ENCODE measurements at places on chromosomes 12 and 14.

GRCh38 chr12:122743895-122744525 lies 8.6 kb upstream of the DENR start:
- no peak for DNase-seq

- no peak for DNase-seq
Measured at GRCh38 chr12:64673490-64674169, 63.3 kb downstream of the RASSF3 start.

- no peak for DNase-seq
Measured at GRCh38 chr14:81313775-81314429, 86.2 kb downstream of the STON2 start.

DNA sequence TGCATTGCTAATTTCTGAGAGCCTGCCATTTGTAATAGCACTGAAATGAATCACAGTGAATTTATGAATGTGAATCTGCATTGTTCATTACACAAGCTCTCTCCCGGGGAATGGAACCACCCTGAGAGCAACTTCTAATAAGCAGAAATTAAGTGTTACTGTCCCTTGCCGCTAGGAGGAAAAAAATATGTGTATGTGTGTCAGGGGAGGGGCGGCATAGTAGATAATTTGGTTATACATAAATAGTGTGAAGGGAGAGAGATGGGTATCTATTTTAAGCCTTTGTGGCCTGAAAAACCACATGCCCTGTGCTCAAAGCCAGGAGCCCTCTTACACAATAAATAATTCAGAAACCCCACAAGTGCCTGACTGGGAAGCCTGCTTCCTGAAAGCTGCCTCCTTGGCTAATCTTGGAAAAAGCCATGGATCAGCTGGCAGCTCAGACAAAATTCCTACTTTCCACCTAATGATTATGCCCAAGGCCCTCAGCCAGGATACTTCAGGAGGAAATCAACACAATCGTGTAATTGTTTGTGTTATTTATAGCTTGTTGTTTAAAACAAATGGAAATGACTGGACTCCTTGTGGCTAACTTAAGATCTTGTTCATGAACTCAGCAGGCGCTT lies 366.2 kb upstream of the KITLG start:
- no peak for DNase-seq

DNA sequence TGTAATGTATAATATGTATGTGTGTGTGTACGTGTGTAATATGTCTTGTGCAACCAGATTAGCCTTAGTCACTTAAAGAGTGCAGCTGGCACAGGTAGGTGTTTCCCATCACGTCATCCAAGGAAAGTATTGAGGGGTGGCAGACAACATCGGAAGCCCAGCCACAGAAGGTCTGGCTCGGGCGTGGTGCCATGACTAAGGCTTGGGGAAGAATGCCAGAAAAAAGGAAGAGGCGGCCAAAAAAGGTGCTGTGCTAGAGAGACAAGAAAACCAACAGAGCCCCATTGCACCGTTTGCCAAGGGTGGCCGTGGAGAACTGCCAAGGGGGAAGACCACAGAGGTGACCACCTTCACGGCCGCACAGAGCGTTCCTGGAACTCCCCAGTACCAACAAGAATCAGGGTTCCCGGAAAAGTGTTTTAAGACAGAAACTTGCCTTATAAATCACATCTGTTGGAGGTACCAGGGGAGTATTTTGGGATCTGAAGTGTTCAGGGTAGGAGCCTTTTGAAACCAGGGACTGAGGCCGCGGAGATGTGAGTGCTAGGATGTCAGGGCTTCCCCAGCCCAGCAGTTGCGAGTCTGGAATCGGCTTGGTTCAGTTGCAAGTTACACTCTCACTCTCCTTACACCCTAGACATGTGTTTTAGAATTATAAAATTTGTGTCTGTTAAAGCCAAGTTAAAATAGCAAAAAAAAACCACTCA lies 131.2 kb upstream of the DYRK2 start:
- DNase-seq, result no peak

- no peak for DNase-seq
Measured at GRCh38 chr12:45348311-45348710, 132.4 kb downstream of the ANO6 start.

GRCh38 chr14:75915045-75915444 lies 66.8 kb downstream of the TGFB3 start:
- DNase-seq, result no peak

DNA sequence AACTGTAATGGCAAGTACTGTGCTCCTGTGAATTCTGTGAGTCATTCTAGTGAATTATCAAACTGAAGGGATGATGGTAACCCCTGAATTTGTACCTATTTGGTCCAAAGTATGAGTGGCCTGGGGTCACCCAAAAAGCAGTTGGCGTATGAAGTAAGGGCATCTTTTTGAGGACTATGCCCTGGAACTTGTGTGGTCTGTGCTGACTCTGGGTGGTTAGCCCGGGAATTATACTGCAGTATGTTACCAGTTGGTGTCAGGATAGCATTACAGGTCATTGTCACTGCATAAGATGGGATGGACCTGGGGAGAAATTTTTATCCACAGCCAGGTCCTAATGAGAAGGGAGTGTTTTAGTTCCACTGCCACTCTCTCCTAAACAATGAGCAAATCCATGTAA lies 174.7 kb downstream of the SSPN start:
- DNase-seq, result no peak

- DNase-seq, result peak; percentile 63
Measured at GRCh38 chr12:125983784-125984500, 918.7 kb downstream of the AACS start.

GRCh38 chr14:75344411-75344810 lies 65.8 kb downstream of the FOS start:
- no peak for DNase-seq

- DNase-seq, result no peak
Measured at GRCh38 chr12:124563401-124563800, 4.0 kb downstream of the NCOR2 start.

DNA sequence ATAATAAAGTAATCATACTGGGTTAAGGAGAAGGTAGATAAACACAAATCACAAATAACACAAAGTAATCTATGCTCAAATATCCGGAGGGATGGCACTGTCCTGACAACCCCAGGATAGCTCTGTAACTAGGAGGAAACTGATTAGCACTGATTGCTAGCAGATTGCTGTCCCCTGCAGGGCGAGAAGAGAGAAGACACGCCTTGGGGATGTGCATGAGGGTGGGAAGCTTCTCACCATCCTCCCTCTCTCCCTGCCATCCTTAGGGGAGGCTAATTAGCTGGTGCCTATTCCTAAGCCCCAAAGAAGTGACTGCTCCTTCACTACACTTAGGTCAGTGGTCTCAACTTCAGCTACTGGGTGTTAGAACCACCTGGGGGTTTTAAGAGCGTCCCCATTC lies 27.0 kb upstream of the TMEM260 start:
- DNase-seq, result no peak

DNA sequence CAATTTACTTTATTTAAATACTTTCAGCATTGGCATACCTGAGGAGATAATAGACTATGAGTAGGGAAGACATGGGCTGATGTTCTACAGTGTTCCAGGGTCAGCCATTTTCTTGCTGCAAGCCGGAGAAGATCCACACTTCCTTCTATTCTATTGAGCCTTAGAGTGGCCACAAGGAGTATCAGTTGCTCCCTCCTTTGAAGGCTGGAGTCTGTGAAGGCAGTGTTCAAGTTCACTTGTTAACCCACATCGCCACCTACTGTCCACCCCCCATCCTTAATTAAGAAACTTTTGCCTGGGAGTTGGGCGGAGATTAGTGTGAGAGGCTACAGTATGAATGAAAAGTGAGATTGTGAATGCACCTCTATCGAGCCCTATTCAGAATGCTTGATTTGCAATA lies 666.6 kb downstream of the NRXN3 start:
- peak; percentile 72 for DNase-seq

DNA sequence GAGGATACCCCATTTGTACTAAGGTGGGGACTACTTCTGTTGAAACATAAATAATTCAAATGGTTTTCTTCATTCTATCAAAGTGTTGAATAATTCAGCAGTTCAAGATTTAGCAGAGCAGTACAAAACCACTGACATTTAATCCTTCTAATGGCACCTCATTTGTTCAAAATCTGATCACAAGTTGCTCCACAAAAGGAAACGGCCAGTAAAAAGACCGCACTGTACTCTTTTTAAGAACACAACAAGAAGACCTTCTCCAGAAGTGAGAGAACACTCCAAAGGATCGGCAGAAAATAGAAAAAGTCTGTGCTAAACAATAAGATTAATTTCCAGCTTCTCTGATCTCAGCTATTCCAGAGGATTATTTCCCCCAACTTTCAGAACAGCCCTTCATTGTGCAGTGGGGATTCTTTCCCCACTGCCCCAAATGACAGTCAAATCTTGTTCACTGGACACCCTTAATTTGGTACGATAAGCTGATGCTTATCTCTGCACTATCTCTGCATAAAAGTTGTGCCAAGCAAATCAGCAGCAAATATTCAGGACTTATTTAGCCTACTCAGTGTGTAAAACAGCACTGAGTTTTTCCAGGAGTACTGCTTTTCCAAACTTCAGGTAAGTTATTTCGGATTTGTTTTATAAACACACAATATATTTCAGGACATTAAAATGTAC lies 5.2 kb downstream of the MPHOSPH9 start:
- DNase-seq, result no peak

DNA sequence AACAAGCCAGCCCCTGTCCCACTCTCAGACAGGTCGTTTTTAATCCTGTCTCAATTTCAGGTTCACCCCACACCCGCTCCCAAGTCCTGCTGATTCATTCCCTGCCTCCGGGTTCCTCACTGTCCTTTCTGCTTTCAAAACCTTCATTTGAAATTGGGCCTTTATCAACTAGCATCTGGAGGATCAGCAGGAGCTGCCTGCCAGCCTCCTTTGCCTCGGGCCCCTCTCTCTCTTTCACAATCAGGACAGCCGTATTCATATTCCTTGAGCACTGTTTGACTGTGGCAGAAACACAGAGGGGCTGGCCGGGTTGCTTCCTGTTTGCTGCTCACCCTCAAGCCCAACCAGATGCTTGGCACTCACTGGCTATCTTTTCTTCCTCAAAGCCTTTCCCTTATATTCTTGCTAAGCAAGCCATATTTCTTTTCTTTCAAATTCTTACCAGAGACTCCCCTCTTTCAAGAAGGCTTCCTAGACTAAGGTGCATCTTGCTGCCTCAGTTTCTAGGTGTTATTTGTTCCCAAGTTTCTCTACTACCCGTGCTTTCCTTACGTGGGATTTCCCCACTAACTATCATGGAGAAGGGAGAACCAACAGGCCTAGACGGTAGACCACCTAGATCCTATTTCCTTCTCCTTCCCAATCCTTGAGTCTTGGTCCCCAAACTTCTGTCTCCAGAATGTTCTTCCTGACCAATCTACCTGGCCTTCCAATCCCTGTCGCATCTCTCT lies 3.0 kb downstream of the GALNT6 start:
- no peak for DNase-seq

DNA sequence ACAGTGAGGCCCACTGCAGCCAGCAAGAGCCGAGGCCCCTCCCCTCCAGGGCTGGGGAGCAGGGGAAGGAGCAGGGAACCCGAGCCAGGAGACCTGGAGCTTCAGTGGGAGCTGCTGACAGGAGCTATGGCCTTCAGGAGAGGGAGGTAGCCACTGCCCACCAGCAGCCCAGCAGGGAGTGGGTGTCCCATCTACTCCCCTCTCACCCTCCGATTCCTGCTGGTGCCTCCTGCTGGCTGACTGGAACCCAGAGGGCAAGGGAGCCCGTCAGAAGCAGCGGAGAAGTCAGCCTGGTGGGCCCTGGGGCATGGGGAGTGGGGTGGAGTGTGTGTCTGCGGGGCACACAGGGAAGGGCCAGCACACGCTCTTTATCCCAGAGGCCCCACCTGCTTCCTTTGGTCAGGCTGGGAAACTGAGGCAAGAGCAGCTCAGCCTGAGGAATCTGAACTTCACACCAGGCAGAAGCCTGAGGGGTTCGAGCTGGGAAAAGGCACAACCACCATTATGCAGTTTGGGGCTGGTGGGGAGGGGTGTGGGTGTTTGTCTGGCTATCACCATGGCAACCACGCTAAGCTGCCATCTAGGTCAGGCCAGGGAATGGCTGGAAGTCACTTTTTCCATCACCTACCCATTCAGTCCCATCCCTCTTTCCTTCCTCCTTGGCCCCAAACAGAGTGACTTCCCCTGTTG lies 36.8 kb upstream of the PLEKHG6 start:
- no peak for DNase-seq

GRCh38 chr12:32811686-32812392 lies 56.1 kb upstream of the YARS2 start:
- DNase-seq, result no peak

DNA sequence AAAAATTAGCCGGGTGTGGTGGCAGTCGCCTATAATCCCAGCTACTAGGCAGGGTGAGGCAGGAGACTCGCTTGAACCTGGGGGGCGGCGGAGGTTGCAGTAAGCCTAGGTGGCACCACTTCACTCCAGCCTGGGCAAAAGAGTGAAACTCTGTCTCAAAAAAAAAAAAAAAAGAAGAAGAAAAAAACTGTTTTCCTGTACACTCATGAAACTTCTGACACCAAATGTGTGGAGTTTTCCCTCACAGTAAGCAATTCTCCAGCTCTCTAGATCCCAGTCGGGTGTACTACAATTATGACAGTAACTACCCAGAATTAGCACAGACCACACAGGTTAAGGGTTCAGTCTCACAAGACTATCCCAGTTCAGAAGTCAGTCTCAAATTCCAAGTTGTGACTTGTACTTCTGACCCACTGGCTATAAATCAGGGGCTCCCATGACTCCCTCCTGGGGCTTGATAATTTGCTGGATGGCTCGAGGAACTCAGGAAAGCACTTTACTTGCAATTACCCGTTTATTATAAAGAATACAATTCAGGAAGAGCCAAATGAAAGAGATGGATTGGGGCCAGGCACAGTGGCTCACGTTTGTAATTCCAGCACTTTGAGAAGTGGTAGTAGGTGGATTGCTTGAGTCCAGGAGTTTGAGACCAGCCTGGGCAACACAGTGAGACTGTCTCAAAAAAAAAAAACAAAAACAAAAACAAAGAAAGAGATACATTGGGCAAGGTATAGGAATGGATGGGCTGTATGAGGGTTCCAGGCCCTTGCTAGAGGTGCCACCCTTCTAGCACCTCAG lies 12.4 kb upstream of the ARF6 start:
- DNase-seq, result no peak

DNA sequence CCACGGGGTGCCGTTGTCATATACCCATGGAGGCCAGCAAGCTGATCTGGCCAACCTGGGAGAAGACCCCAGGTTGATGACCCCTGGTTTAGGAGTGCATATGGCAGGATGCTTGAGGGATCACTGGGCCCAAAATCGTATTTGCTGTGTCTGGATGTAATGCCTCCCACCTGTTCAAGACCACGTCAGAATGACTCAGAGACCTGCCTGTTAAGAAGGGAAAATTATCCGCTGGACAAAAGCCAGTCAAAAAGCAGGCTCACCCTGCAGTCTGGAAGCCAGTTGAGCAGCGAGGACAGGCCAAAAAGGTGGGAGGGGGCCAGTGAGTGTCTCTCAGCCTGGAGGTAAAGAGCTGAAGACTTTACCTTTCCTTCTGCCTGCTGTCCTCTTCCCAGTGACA lies 449.2 kb downstream of the DPF3 start:
- no peak for DNase-seq

GRCh38 chr14:38992067-38992844 lies 110.8 kb downstream of the SEC23A start:
- no peak for DNase-seq

- no peak for DNase-seq
Measured at GRCh38 chr14:42884100-42884499, 1277.4 kb downstream of the LRFN5 start.

- DNase-seq, result no peak
Measured at GRCh38 chr12:69688471-69689427, 10.4 kb downstream of the BEST3 start.

- DNase-seq, result peak; percentile 70
Measured at GRCh38 chr14:52131640-52132320, 62.9 kb upstream of the NID2 start.

All from glutamatergic neuron (in vitro differentiated cells).